ENCODE measurements at places on chromosomes 2 and 18. TPM values are rescaled to one million over a fixed set of nuclear protein-coding genes. Genes with fewer than 3 reads are reported as not detected.

Gene EVX2
- total RNA-seq = not detected

- no peak overlapping the region for H3K27ac ChIP-seq
- no peaks in the 10 kb centered on the region for H3K36me3 ChIP-seq
- no peaks in the 10 kb centered on the region for H3K4me1 ChIP-seq
- H3K4me3 ChIP-seq = no peak overlapping the region
- no peaks in the 10 kb centered on the region for H3K27me3 ChIP-seq
Observed at GRCh38 chr2:118932949-118933348, 9.0 kb upstream of the MARCO start.

- peaks cover 47% of the 10 kb centered on the region for H3K4me1 ChIP-seq
- peaks cover 16% of the 10 kb centered on the region for H3K36me3 ChIP-seq
- DNase-seq = no peak
- H3K27me3 ChIP-seq = no peaks in the 10 kb centered on the region
Observed at GRCh38 chr2:227479865-227480475, 8.0 kb downstream of the AGFG1 start.

DNA sequence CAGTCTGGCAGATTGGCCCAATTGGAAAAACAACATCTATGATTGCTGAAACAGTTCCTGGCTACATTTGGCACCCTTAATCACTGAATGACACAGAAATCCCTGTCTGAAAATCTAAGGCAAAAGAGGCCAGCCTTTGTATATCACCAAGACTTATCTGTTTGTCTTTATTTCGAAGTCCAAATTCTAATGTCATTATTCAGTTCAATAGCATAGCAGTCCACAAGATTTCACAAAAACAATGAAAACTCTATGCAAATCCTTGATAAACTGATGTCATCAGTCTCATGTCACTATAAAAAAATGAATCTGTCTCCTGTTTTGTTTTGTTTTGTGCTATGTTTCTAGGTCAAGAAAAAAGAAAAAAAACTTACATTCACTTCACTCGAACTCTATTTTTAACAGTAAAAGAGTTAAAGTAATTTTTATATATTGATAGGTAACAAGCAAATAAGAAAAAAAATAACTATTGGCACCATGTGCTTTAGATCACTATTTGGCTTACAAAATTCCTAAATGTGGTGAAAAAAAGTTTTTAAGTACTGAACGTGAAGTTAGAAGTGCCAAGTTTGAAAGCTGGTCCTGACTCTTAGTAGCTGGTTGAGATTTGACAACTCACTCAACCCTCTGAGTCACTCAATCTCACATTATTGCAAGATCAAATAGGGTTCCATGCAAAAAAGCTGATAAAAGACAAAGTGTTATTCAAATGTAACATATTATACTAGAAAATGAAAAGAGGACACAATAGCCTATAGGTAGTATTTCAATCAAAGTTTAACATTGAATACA, 359.3 kb downstream of the IRS1 start:
- DNase-seq = no peak
- H3K4me1 ChIP-seq = no peaks in the 10 kb centered on the region
- peaks cover 24% of the 10 kb centered on the region for H3K27me3 ChIP-seq
- H3K27ac ChIP-seq = no peak overlapping the region
- H3K36me3 ChIP-seq = no peaks in the 10 kb centered on the region

- peaks cover 28% of the 10 kb centered on the region for H3K36me3 ChIP-seq
- H3K27me3 ChIP-seq = no peaks in the 10 kb centered on the region
- DNase-seq = no peak
- H3K4me1 ChIP-seq = peaks cover 61% of the 10 kb centered on the region
Observed at GRCh38 chr2:223936862-223937326, 8.2 kb downstream of the WDFY1 start.

DNA sequence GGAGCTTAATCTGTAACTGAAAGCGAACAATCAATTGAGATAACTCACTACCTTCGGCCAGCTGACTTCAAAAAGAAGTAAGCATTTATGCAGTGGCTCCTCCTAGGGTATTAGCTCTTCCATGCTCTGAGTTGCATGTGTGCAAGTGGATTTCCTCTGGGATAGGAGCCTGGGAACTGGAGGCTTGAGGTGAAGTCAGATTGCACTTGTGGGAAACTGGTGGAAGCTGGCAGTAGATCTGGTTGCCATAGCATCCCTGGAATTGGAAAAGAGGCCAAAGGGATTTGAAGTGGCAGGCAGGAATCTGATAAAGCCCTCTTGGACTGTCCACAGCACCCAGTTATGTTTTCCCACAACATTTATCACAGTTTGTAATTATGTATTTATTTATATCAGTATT, 50.6 kb upstream of the FMNL2 start:
- no peaks in the 10 kb centered on the region for H3K36me3 ChIP-seq
- peaks cover 3% of the 10 kb centered on the region for H3K27me3 ChIP-seq
- H3K27ac ChIP-seq = no peak overlapping the region
- H3K4me1 ChIP-seq = peaks cover 4% of the 10 kb centered on the region
- no peak for DNase-seq

- no peak for DNase-seq
- no peaks in the 10 kb centered on the region for H3K27me3 ChIP-seq
- H3K27ac ChIP-seq = no peak overlapping the region
- H3K4me1 ChIP-seq = peaks cover 5% of the 10 kb centered on the region
- no peak overlapping the region for H3K4me3 ChIP-seq
- H3K36me3 ChIP-seq = peaks cover 63% of the 10 kb centered on the region
Observed at GRCh38 chr2:237766340-237766739, 32.2 kb upstream of the RBM44 start.

Data from activated CD4-positive, alpha-beta T cell treated with anti-CD3 and anti-CD28 coated beads, Interleukin-2, amount 10 ng/mL, durations not matched to agents 24 days and 14 days (primary cell).